ENCODE measurements at places on chromosomes 3 and 15. TPM values are rescaled to one million over a fixed set of nuclear protein-coding genes. Genes with fewer than 3 reads are reported as not detected.
A peak's percentile ranks its signal among the peaks of the same experiment; 100 is the strongest.

GRCh38 chr3:61381745-61382392 lies 130.6 kb upstream of the FHIT start:
- H3K27ac ChIP-seq, result no peak overlapping the region
- peak; percentile 67 for DNase-seq
- peaks cover 3% of the 10 kb centered on the region for H3K4me1 ChIP-seq
- no peaks in the 10 kb centered on the region for H3K36me3 ChIP-seq

DNA sequence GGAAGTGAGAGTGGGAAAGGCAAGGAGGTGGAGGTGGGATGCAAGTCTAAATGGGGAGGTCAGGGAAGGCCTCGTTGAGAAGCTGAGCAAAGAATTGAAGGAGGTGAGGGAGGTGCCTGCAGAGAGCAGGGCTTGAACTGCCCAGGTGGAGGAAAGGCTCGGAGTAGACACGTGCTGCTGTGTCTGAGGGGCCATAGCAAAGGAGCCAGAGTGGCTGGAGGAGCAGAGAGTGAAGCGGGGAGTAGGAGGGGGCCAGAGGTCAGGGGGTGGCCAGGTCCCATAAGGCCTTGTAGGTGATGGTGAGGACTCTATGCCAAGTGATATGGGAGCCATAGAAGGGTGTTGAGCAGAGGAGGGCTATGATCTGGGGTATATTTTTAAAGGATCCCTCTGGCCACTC lies 21.4 kb upstream of the HRH1 start:
- no peak overlapping the region for H3K27ac ChIP-seq
- peaks cover 3% of the 10 kb centered on the region for H3K4me1 ChIP-seq
- DNase-seq, result no peak
- H3K27me3 ChIP-seq, result peaks cover 3% of the 10 kb centered on the region
- H3K4me3 ChIP-seq, result no peak overlapping the region
- no peaks in the 10 kb centered on the region for H3K36me3 ChIP-seq

The SPATA12 gene
- not detected for total RNA-seq

- no peak for DNase-seq
- H3K4me1 ChIP-seq, result no peaks in the 10 kb centered on the region
- no peaks in the 10 kb centered on the region for H3K36me3 ChIP-seq
- H3K27me3 ChIP-seq, result peaks cover 25% of the 10 kb centered on the region
Measured at GRCh38 chr3:32078085-32078634, 28.3 kb upstream of the GPD1L start.

The PODXL2 gene
- 9.2 TPM for total RNA-seq

Data from activated CD4-positive, alpha-beta T cell treated with anti-CD3 and anti-CD28 coated beads, Interleukin-2, amount 10 ng/mL, durations not matched to agents 24 days and 14 days (primary cell).